ENCODE measurements at places on chromosomes 12 and 14.

DNA sequence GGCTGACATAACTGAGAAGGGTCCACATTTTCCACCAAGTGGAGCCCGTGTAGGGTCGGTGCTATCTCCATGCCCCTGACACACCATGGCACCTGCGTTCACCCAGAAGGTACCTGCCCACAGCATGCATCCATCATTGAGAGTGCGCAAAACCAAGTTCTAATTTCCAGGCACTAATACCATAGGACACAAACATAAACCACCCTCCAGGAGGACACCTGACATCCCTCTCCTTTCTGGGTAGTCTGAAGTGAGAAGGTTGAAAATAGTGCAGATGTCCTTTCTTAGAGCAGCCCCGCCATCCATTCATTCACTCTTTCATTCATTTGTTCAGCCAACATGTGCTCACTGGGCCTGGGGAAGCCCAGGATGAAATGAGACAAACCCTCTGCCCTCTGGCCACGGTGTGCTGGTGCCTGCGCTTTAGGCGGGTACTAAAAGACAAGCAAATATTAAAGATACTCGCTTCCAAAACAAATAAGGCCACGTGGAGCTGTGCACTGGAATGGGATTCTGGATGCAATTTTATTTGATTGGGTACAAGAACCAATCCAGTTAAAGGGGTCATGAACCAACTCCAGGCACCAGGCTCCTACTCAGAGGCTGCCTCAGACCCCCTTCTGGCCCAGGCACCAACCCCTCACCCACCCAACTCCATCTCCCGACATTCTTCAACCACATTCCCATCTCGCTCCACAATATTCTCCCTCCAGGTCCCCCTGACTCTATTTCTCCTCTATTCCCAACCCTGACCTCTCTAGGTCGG is 1.2 kb downstream of the TTC7B start:
- H3K36me3 ChIP-seq = no peaks in the 10 kb centered on the region
- H3K27me3 ChIP-seq = no peaks in the 10 kb centered on the region
- H3K27ac ChIP-seq = no peak overlapping the region
- H3K4me3 ChIP-seq = peak overlapping the region; percentile 71
- no peak for DNase-seq

DNA sequence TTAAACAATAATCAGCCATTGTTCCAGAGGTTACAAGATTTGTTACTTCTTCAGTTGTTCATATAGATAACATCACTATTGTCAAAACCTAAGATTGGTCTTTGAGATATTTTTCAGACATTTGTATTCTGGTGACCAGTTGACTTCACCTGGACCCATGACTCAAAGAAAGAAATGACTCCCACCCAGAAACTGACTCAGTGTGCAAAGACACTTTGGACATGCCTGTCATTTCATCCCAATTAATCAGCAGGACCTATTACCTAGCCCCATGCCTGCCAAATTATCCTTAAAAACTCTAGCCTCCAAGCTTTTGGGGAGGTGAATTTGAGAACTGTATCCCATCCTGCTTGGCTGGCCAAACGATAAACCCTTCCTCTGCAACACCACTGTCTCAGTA is 27.7 kb upstream of the TSPAN11 start:
- H3K36me3 ChIP-seq = no peaks in the 10 kb centered on the region
- H3K4me3 ChIP-seq = no peak overlapping the region
- no peak overlapping the region for H3K27ac ChIP-seq
- DNase-seq = no peak
- no peaks in the 10 kb centered on the region for H3K27me3 ChIP-seq

DNA sequence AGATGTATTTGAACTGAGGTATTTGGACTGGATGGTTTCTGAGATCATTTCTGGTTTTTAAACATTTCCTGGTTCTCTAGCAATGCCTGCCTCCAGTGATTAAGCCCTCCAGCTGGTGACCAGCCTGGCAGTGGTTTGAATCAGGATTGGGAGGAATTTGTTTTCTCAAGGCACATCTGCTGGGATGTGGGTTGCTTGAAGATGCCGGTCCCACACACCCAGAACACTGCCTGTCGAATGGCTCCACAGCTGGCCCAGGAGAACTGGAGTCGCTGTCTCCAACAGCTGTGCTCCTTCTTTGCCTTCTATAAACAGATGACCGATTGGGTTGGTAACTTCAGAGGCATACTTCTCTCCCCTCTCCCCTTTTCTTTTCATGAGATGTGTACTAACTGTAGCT is 258.0 kb upstream of the DDHD1 start:
- H3K4me1 ChIP-seq = no peaks in the 10 kb centered on the region
- H3K27me3 ChIP-seq = no peaks in the 10 kb centered on the region

DNA sequence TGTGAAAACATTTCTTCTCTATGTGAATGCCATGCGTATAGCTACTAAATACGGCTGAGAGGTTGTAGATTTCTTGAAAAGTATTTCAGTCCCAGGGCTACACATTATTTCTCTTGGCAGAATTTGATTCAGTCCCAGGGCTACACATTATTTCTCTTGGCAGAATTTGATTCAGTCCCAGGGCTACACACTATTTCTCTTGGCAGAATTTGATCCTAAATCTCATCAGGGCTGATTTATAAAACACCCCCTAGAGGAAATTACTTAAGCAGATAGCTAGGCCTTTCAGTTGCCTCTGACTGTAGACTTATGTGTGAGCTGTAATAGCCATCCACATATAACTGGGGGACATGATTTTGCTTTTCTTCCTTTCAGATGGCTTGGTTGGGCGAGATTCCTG is 50.4 kb downstream of the AK7 start:
- no peak overlapping the region for H3K4me3 ChIP-seq
- no peak for DNase-seq
- H3K27ac ChIP-seq = no peak overlapping the region
- no peaks in the 10 kb centered on the region for H3K4me1 ChIP-seq
- no peaks in the 10 kb centered on the region for H3K36me3 ChIP-seq

DNA sequence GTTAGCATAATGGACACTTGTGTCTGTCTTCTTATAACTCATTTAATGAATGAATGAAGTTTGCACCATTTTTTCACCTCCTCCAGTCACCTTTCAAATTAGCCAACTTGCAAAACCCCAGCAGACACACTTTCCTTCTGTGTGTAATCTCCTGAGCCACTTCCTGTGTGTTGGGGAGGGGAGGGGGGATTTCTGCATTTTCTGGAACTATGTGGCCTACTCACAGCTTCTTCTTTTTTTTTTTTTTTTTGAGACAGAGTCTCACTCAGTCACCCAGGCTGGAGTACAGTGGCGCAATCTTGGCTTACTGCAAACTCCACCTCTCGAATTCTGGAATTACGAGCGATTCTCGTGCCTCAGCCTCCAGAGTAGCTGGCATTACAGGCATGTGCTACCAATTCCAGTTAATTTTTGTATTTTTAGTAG is 4.1 kb upstream of the SERPINA1 start:
- DNase-seq = peak; percentile 50
- H3K36me3 ChIP-seq = no peaks in the 10 kb centered on the region
- H3K4me1 ChIP-seq = peaks cover 40% of the 10 kb centered on the region
- H3K27ac ChIP-seq = peak overlapping the region; percentile 79

- H3K4me1 ChIP-seq = no peaks in the 10 kb centered on the region
- H3K4me3 ChIP-seq = no peak overlapping the region
- H3K36me3 ChIP-seq = no peaks in the 10 kb centered on the region
- H3K27ac ChIP-seq = no peak overlapping the region
- DNase-seq = no peak
- H3K27me3 ChIP-seq = no peaks in the 10 kb centered on the region
These were observed 10.5 kb downstream of the KRT2 start for GRCh38 chr12:52641468-52641867.

DNA sequence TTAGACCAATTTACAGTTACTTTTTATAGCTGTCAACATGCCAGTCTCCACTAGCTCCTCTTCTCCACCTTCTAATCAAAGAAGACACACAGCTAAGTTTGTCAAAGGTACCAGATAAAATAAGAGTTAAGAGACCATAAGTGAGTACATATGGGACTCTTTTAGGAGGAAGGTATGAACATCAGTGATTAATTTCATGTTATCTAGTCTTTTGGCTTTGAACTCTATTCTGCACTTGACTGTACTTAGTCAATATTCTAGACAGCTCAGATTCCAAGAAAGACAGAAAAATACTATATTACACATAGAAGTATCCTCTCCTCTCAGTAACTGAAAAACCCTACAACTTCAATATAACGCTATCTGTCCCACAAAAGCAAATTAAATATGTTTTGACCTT is 28.1 kb downstream of the CAPRIN2 start:
- H3K27me3 ChIP-seq = no peaks in the 10 kb centered on the region
- no peak overlapping the region for H3K4me3 ChIP-seq
- H3K36me3 ChIP-seq = peaks cover 65% of the 10 kb centered on the region
- DNase-seq = no peak

DNA sequence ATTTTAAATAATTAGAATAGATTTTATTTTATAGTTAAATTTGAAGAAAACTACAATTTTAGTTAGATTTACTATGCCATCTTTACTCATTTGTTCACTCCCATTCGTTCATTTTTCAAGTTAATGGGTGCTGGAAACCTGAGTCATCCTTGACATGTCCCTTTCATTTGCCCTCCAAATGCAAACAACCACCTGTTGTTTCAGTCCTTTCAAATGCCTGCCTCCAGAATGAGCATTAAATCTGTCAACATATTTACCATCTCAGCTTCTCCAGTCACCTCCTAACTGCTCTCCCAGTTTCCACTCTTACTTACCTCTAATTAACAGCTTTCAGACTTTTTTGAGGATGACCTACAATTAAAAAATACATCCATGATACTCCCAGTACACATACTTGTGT is 375.5 kb downstream of the RAD51B start:
- no peak overlapping the region for H3K4me3 ChIP-seq
- no peaks in the 10 kb centered on the region for H3K27me3 ChIP-seq
- no peaks in the 10 kb centered on the region for H3K36me3 ChIP-seq
- H3K27ac ChIP-seq = peak overlapping the region; percentile 57

DNA sequence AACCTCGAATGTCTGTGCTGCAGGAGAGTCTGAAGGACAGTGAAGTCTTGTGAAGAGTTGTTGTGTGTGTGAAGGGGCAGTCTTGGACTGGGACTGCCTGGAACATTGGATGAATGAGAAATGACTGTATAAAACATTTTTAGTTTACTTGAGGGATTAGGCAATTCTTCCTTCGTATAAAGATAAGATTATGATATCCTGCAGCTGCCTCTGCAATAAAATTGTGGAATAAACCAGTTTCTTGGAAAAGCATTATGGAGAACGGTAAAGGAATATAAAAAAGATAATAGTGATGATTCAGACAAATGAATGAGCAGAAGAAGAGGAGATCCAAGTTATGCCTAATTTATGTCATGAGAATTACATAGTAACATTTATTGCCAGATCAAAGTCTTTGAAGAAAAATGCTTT is 30.9 kb upstream of the LUM start:
- no peaks in the 10 kb centered on the region for H3K27me3 ChIP-seq
- H3K4me3 ChIP-seq = no peak overlapping the region
- peak overlapping the region; percentile 2 for H3K27ac ChIP-seq

DNA sequence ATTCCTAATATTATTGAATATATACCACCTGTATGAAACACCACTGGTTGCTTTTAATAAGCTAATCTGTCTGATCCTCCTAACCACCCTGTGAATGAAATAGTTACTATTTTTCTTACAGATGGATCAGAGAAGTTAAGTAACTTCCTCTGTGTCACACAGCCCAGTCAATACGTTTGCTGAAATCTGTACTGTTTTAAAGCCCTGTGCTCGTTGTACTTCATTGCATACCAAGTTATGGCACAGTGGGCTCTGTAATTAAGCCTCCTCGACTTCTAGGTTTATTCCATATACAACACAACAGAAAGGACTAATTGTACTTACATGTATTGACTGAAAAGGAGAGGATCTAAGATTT is 137.9 kb downstream of the TPH2 start:
- no peaks in the 10 kb centered on the region for H3K36me3 ChIP-seq
- no peaks in the 10 kb centered on the region for H3K4me1 ChIP-seq
- no peak overlapping the region for H3K27ac ChIP-seq
- H3K4me3 ChIP-seq = no peak overlapping the region

DNA sequence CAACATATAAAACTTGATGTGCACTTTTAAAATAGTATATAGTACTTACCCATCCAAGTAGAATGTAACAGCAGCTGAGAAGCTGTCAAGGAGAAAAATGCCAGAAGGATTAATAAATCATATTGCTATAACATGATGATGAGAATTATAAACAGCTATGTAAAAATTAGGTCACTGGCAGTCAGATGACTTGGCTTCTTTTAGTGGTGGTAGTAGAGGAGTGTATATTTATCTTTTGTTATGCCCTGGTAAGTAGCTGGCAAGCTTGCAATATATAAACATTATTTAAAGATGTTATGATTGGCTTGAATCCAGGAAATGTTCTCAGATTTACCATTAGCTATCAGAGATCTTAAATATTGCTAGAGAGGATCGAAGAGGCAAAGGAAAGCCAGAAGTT is 471.0 kb upstream of the MGAT4C start:
- H3K4me1 ChIP-seq = no peaks in the 10 kb centered on the region
- H3K4me3 ChIP-seq = no peak overlapping the region
- DNase-seq = peak; percentile 33
- H3K27me3 ChIP-seq = no peaks in the 10 kb centered on the region

- DNase-seq = no peak
- no peaks in the 10 kb centered on the region for H3K27me3 ChIP-seq
- H3K27ac ChIP-seq = peak overlapping the region; percentile 71
These were observed 77.1 kb downstream of the B4GALNT3 start for GRCh38 chr12:536751-537245.

GRCh38 chr12:84069198-84069597 is 843.4 kb downstream of the SLC6A15 start:
- no peaks in the 10 kb centered on the region for H3K36me3 ChIP-seq
- DNase-seq = no peak
- H3K27ac ChIP-seq = no peak overlapping the region
- no peaks in the 10 kb centered on the region for H3K4me1 ChIP-seq
- H3K4me3 ChIP-seq = no peak overlapping the region

GRCh38 chr12:24991209-24992049 is 42.5 kb upstream of the BCAT1 start:
- H3K36me3 ChIP-seq = no peaks in the 10 kb centered on the region
- no peak overlapping the region for H3K27ac ChIP-seq
- DNase-seq = no peak
- no peaks in the 10 kb centered on the region for H3K27me3 ChIP-seq
- no peak overlapping the region for H3K4me3 ChIP-seq

- no peak overlapping the region for H3K4me3 ChIP-seq
- no peaks in the 10 kb centered on the region for H3K27me3 ChIP-seq
- H3K36me3 ChIP-seq = no peaks in the 10 kb centered on the region
- peaks cover 56% of the 10 kb centered on the region for H3K4me1 ChIP-seq
These were observed 3.3 kb upstream of the INF2 start for GRCh38 chr14:104685998-104686610.

DNA sequence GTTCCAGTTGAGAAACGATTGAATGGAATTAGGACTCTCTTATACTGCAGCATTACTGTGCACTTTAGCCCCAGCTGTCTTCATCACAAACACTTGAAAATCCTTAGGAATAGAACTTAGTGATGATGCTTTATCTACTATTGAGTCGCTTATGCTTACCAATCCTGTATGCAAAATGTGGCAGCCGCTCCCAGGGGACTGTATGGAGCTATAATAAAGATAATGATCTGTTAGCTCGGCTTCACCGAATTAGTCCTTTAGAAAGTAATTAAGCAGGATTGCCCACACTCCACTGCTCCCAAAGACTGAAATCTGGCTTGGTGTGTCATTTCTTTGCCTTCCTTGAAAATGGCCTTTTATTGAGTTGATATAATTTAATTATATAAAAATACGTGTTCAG is 10.6 kb downstream of the EML1 start:
- no peak overlapping the region for H3K27ac ChIP-seq
- H3K4me1 ChIP-seq = peaks cover 37% of the 10 kb centered on the region
- no peak overlapping the region for H3K4me3 ChIP-seq
- H3K27me3 ChIP-seq = no peaks in the 10 kb centered on the region
- no peaks in the 10 kb centered on the region for H3K36me3 ChIP-seq

GRCh38 chr12:54858562-54858961 is 4.2 kb downstream of the MUCL1 start:
- H3K4me1 ChIP-seq = no peaks in the 10 kb centered on the region
- H3K36me3 ChIP-seq = no peaks in the 10 kb centered on the region
- no peak overlapping the region for H3K27ac ChIP-seq
- no peaks in the 10 kb centered on the region for H3K27me3 ChIP-seq
- H3K4me3 ChIP-seq = no peak overlapping the region

Data from stomach (tissue), 19 donors.